ENCODE measurements at places on chromosomes 6 and 20. TPM values are rescaled to one million over a fixed set of nuclear protein-coding genes. Genes with fewer than 3 reads are reported as not detected.

Gene NFATC2
- total RNA-seq = under 0.01 TPM

Gene SFTA2
- total RNA-seq = not detected

Gene ZNF318
- 3.1 TPM for total RNA-seq

Gene IL20RA
- 17.1 TPM for total RNA-seq

Gene RIMS1
- total RNA-seq = not detected

Gene PRL
- not detected for total RNA-seq

Gene EDN3
- total RNA-seq = not detected

Gene PTGIS
- total RNA-seq = 0.24 TPM

Gene GJA1
- total RNA-seq = 123 TPM

Gene PSMB1
- total RNA-seq = 169 TPM

Gene C6orf136
- 5.8 TPM for total RNA-seq

Gene ANKS1A
- total RNA-seq = 11.8 TPM
